GM13976 (cell line): ENCODE measurements at places on chromosomes 6 and 20.

- DNase-seq = no peak
Measured at GRCh38 chr20:15925376-15925775, 647.9 kb downstream of the KIF16B start.

DNA sequence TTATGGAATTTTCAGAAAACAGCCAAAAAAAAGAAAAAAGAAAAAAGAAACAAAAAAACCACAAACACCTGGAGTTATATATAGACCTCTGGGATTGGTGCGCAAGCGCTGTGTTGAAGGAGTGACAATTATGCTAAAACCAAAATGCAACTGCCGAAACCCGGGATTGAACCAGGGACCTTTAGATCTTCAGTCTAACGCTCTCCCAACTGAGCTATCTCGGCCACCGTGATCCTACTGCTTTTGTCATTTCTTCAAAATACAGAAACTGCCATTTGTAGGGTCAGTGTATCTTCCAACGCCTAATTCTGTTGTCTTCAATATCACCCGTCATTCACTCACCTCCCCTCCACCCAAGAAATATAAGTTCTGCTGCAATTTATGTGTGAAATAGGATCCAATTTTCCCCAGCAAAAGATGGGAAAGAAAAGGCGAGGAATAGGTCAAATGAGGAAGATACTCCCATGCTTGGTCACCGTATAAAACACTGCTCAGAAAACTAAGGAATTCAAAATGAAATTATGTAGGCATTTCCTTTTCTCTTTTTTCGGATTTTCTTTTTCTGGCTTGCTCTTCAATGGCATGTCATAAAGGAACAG is 116.0 kb downstream of the TRIM27 start:
- no peak for DNase-seq

DNA sequence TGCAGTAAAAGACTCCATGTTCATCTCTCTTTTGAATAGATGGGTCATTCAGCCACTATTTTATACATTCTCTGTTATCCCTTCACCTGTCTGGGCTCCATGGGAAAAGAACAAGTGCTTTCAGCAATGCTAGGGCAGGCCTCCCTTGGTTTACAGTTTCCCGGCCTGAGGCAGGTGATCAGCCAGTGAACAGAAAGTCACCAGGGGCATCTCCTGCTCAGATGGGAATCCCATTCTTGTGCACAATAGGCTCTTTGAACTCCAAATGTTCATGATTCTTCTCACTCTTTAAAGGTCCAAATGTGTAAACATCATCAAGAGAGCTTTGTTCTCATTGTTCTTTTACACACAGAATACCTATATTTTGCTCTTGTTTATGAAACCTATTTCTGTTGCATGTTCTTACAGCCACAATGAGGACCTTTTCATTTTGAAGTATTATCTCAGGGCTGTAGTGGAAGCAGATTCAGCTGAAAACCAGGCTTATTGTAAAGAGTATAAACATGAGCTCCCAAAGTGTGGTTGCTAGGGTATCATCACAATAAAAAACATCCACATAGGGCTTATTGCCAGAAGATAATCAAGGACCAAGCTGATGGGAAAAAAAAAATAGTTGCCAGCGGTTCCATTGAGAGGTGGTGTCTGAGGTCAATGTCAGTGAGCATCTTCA is 267.1 kb upstream of the SGK1 start:
- DNase-seq = no peak

- DNase-seq = no peak
Measured at GRCh38 chr6:77397561-77397960, 65.7 kb downstream of the HTR1B start.

DNA sequence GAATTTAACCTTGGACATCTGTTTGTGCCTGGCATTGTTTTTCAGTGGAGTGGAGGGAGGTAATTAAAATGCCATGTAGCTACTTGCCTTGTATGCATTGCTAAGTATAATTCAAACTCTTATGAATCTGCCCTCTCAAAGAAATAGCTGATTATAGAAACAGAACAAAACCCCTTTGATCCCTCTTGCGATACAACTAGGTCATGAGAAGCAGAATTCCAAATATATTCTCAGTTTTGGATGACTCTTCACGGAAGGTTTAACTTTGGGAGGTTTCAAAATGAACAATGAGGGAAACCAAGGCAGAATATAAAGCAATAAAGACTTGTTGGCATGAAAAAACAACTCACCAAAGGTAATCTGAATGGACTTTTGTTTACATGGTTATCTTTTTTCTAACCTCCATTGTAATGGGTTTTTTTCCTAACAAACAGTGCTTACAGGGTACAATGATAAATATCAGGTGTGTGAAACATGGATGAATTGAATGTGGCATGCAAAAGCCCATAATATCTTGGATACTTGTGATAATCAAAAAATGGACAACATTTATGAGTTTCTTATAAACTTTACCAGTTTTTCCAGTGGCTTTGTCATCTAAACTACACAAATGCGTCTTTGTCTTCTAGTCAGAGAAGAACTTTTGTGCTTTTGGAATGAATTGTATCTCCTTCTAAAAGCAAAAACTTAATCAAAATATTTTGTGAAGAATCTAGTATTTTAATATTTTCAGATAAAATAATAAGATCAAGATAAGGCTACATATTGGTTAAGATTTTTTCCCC is 15.7 kb upstream of the HEY2 start:
- no peak for DNase-seq

GRCh38 chr6:104688283-104688969 is 171.3 kb downstream of the HACE1 start:
- peak; percentile 28 for DNase-seq

GRCh38 chr6:160076009-160076408 is 45.6 kb upstream of the SLC22A1 start:
- peak; percentile 43 for DNase-seq

- no peak for DNase-seq
Measured at GRCh38 chr6:170033666-170034065, 257.2 kb downstream of the DLL1 start.
